ENCODE measurements at places on chromosomes 5 and 9.

DNA sequence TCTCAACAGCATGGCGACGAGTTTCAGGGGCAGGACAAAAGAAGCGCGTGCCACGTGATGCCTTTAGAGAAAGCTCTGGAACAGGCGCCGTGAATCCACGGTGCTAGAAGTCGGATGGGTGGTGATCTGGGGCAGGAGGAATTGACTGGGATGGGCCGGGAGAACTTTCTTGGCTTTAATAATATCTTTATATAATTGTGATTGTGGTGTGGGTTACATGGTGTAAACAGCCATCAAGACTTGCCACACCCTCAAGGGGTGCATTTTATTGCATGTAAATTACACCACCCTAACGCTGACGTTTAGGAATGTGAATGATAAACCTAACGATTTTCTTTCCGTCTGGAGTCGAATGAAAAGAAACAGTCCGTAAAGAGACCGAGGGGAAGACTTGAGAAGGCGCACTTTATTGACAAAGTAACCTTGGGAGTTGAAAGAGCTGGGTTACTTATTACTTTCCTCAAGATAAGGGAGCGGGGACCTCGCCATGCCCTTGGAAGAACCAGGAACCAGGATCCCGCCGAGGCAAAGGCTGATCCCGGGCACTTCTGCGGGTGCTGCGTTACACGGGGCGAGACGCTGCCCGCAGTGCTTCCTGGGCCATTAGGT is 8.5 kb downstream of the NRARP start:
- peak; percentile 73 for DNase-seq

GRCh38 chr5:61866930-61867329 is 439.1 kb upstream of the KIF2A start:
- DNase-seq, result no peak

DNA sequence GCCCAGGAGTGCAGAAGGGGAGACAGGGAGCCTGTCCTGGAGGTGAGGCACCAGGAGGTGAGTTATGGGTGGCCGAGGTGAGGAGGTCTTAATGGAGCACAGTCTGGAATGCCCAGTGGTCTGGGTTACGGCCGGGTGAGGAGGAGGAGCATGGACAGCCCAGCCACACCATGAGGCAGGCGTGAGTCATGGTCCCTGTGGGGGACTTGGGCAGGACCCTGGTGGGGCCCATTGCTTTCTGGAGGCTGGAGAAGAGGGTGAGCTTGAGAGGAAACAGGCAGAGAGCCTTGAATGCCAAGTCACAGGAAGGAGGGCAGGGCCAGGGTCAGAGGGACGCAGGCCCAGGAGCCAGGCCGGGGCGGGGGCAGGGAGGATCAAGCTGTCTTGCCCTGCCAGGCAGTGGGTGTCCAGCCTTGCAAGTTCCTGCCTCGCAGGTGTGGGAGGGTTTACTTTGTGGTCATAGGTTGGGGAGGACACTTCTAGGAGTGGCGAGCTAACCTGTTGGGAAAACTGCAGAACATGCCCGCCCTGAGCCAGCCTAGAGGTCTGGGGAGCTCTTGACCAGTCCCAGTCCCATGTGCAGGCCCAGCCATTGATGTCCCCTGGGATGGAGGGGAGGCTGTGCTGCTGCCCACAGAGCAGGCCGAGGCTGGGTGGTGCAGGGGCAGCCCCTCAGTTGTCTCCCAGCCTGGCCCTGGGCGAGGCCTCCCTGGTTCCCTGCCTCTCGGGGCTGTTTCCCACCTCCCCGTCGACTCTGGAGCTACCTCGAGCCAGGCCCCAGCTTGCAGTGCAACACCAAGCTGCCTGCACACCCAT is 2.8 kb downstream of the CACNA1B start:
- DNase-seq, result no peak

GRCh38 chr5:179533907-179534306 is 16.4 kb upstream of the RUFY1 start:
- no peak for DNase-seq

DNA sequence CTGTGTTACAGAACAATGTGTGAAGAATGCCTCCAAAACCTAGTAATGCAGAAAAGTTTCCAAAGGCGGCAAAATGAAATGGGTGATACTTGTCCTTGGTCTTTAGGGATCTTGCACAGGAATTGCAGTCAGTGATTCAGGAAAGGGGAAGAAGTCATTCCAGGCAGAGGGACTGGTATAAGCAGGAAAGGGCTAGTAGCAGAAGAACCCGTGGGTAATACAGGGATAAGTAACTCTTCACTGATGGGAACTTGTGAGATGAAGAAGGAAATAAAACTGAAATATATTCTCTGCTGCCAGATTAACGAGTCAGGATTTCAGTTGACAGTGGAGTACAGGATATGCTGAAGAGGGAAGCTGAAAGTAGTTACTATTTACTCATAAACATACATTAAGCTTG is 1.2 kb downstream of the SRFBP1 start:
- no peak for DNase-seq

Data from lung (tissue), 17 donors.